ENCODE measurements at places on chromosomes 3 and 15.

- no peak for DNase-seq
These were observed 436.4 kb upstream of the GOLIM4 start for GRCh38 chr3:168532135-168532534.

GRCh38 chr3:78569804-78570203, 1198.0 kb downstream of the ROBO1 start:
- no peak for DNase-seq

DNA sequence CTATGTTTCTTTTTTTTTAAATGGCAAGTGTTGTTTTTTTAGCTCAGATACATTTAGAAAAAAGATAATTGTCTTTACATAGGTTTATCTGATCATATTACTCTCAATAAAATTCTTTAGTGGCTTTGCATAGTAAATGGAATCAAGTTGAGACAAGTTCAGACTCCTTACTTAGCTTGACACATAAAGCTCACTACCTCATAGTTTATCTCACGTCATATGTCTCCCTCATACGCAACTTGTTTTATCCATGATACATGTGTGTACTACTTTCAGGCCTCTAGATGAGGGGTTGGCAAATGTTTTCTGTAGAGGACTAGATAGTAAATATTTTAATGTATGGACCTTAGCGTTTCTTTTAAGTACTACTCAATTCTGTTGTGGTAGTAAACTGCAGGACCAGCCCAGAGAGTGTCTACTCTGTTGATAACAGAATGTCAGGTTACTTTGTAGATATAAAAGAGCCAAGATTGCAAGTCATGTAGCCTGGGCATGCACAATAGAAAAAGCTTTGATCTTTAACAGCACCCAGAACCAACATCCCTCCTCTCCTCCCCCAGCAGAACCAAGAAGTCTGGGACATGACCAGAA, 28.2 kb upstream of the MGA start:
- DNase-seq = no peak

DNA sequence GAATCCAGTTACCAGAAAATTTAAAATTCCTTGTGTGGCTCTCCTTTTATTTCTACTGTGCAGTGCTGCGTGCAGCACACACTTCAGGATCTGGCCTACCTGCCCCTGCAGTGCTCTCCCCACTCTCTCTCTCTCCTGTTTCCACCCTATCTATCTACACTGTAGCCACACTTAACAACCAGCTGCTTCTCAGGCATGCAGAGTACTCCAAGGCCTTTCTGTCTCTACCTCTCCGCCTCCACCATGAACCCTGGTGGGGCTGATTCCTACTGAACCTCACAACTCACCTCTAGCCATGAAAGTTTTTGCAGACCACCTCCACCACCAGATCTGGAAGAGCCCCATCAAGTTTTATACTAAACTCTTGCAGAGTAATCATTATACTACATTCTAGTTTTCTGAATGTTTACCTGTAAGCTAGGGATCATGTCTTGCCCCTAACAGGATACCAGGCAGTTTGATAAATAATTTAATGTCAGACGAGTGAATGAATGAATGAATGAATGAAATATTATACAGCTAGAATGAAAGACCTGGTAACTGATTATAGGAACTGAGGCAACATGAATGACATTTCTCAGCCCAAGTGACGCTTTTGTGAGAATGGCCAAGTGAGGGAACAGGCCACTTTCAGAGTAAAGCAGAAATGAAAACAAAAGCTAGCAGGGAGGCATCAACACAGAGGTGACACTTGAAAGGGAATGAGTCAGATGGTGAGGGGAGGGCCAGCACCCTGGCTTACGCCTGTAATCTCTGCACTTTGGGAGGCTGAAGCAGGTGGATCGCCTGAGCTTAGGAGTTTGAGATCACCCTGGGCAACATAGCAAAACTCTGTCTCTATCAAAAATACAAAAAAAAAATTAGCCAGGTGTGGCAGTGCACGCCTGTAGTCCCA, 363.5 kb downstream of the FOXP1 start:
- DNase-seq = no peak

GRCh38 chr3:119723022-119723421, 20.2 kb downstream of the CFAP91 start:
- DNase-seq = no peak

Data from T-helper 9 cell (primary cell).